Esophagus squamous epithelium (tissue), 5 donors: ENCODE measurements at places on chromosomes 4 and X.

GRCh38 chr4:173498771-173499170 is 31.3 kb downstream of the HAND2 start:
- DNase-seq, result no peak

DNA sequence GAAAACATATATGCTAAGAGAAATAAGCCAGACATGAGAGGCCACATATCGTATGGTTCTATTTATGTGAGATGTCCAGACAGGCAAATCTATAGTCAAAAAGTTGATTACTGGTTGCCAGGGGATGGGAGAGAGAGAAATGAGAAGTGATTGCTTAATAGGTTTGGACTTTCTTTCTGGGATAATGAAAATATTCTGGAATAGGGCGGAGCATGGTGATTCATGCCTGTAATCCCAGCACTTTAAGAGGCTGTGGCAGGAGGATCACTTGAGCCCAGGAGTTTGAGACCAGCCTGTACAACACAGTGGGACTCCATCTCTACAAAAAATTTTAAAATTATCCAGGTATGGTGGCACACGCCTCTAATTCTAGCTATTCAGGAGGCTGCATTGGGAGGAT is 22.4 kb downstream of the RBM47 start:
- DNase-seq, result no peak

- DNase-seq, result no peak
Measured at GRCh38 chr4:186606591-186606992, 51.2 kb upstream of the MTNR1A start.

- no peak for DNase-seq
Measured at GRCh38 chrX:28311466-28311865, 275.8 kb upstream of the IL1RAPL1 start.

GRCh38 chr4:125105561-125105960 is 209.2 kb upstream of the FAT4 start:
- DNase-seq, result no peak

DNA sequence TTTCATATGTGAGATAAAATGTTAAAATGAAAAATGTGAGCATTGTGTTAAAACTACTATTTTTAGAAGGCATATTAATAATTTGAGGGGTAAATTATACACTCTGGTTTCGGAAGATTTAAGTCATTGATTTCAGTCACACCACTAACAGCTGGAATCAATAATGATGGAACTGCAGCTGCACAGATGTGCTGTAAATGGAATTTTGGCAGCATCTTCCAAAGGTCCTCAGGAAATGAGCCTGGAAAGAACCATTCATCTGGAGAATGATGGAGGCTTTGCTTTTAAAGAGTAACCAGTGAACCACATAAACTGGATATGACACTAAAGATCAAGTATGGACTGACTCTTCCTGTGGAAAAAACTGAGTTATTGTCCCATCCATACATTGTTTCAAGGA is 759.0 kb upstream of the EPHA5 start:
- DNase-seq, result no peak

- DNase-seq, result no peak
Measured at GRCh38 chrX:108439426-108439942, at the start of gene COL4A5. Gene COL4A5, plus strand, starts transcription at chrX:108439838. Its CDS starts 288 bp downstream, at chrX:108440126.

- DNase-seq, result no peak
Measured at GRCh38 chr4:86565651-86566050, 28.5 kb upstream of the PTPN13 start.

- no peak for DNase-seq
Measured at GRCh38 chr4:164904336-164904735, 27.4 kb downstream of the APELA start.

DNA sequence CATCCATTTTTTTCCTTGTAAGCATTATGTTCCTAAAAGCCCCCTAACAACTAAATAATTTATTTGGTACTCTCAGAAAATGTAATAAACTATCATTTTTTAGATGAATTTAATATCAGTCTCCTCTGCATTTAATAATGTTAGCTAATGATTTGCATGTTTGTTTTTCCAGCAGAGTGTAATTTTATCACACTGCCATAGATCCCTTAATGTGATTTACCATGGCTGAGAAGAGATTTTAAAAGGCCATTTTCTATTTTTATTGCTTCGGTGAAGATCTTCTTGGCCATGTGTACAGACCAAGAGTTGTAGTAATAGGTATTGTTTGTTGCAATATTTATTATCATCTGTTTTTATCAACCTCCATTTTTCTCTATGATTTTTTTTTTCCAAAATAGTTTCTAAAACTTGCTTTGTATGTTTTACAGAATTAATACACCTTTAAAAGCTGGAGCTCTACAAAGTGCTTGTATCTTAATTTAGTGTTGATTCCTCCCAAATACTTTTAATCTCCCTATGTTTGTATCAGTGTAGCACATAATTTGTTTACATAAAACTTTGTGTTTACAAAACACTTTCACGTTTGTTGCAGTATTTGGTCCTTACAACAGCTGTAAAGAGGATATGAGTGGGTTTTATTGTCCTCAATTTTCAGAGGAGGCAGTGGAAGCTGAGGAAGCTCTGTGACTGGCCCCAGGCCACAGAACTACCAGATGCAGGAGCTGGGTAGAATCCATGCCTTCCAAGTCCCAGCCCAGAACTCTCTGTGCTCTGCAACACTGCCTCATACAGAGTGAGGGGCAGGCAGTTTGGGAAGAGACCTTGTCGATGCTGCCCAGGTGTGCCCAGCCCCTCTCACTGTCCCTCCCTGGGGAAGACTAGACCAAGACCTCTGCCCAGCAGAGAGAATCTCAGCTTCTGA is 58.1 kb downstream of the FAM114A1 start:
- DNase-seq, result no peak

GRCh38 chrX:65601530-65602220 is 65.8 kb upstream of the MSN start:
- peak; percentile 5 for DNase-seq

GRCh38 chr4:25953740-25954139 is 39.7 kb downstream of the SMIM20 start:
- no peak for DNase-seq

GRCh38 chrX:84108584-84108983 is 79.4 kb downstream of the RPS6KA6 start:
- DNase-seq, result no peak

GRCh38 chr4:55077577-55077976 is 47.8 kb downstream of the KDR start:
- DNase-seq, result no peak

GRCh38 chrX:138771047-138771446 is 59.5 kb upstream of the FGF13 start:
- DNase-seq, result no peak

GRCh38 chrX:45806410-45807121 is 605.9 kb upstream of the DIPK2B start:
- no peak for DNase-seq

GRCh38 chr4:176150356-176150682 is 45.1 kb downstream of the SPATA4 start:
- no peak for DNase-seq

GRCh38 chr4:140031061-140031460 is 122.9 kb downstream of the MAML3 start:
- DNase-seq, result no peak

GRCh38 chrX:40388441-40388840 is 192.3 kb upstream of the ATP6AP2 start:
- no peak for DNase-seq

DNA sequence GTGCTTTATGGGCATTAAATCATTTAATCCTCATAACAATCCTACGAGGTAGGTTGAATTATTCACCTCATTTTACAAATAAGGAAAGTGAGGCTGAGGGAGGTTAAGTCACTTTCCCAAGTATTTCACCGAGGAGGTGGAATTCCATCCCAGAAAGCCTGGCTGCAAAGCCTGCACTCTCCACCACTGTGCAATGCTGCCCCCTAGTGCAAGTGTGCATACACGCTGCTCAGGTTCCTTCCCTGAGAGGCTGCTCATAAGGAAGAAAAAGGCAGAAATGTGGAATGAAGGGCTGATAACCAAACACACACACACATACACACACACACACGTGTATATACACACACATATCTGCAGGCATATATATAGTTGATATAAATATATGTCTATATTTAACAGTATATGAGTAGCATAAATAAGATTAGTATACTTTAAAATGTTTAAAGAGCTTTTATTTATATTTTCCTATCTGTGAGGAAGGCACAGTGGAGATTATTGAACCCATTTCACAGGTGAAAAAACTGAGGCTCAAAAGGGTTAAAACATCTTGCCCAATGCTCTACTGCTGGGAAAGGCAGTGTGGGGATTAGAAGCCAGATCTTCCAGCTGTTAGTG is 714.5 kb upstream of the TENM3 start:
- no peak for DNase-seq

DNA sequence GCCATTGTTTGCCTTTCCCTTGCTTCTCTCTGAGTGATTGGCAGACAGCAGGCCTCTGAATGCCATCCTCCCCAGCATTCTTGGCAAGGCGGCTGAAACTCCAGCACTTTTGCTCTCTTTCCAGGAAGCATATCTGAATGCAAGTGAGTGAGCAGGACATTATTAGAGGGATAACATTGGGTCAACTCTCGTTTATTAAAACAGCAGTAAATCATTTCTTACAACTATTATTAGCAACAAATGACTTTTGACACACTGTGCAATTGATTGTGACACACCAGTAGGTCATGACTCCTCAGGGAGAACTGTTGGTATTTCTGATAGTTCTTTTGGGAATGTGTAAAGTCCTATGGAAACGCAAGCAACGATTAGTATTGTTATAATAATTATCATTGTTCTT is 103.8 kb downstream of the EFNB1 start:
- no peak for DNase-seq

DNA sequence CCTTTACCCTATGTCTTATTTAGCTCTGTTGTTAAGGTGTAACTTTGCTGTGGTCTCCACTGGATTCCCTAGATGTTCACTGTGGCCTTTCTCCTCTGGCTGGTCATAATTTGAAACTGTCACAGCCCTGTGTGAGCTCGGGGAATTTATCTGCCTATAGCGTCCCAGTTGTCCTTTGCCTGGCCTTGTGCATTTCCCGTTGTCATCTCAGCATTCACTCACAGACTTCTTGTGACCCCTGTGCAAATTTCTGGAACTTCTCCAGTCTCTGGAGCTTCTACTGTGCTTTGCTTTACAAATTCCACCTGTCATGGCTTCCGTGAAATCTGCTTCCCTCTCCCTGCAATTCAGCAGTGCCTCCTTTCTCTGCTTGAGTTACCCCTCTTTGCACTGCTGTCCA is 106.7 kb downstream of the WWC2 start:
- no peak for DNase-seq
